ENCODE measurements at places on chromosomes 5 and 9.

DNA sequence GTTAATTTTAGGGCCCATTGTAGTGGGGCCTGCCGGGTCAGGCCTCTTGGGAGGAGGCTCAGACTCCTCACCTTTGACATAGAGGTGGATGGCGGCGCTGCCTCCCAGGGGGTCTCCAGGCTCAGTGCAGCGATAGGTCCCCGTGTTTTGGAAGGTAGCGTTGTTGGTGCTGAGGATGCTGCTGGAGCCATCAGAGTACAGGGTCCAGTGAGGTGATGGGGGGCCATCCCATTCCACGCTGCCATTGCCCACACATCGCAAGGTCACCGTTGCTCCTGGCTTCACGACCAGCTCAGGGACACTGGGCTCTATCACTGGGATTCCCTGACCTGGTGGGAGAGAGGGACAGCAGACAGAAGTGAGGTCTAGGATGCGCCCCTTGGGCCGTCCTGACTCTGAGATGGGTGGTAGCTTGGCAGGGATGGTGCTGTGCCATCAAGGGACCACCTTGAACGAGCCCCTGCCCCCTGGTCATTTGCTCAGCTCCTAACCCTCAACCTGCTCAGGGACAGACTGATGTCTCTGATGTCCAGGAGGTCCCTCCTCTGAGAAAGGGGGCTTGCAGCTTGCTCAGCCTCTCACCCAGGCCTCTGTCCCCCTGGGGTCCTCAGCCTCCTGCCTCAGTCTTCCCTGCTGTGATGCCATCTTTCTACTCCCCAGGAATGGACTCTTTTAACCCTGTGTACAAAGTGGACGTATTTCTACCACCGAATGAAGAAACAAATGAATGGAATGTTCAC lies 5.5 kb downstream of the CSF1R start:
- no peak for DNase-seq

GRCh38 chr5:139481580-139482049 lies 943 bp downstream of the STING1 start:
- DNase-seq: no peak

GRCh38 chr9:93230601-93231000 lies 46.7 kb downstream of the WNK2 start:
- DNase-seq: no peak

- DNase-seq: no peak
Observed at GRCh38 chr5:90551376-90551775, 7.2 kb upstream of the ADGRV1 start.

- no peak for DNase-seq
Observed at GRCh38 chr9:91179237-91180138, 182.2 kb downstream of the AUH start.

DNA sequence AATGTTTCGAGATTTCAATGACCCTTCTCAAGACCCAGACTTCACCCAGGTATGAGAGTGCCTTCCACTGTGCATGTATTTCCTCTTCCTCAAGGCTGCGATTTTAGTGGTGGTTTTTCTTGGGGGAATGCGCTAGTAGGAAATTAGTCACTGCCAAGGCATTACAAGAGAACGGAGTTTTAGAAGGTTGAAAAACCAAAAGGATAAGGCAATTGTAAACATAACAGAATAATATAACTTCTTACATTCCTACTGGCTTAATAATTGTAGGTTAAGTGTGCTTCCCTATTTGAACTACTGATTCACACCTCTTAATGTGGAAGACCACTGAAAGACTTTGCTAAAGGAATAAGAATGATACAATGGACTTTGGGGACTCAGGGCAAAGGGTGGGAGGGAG lies 38.9 kb downstream of the ACO1 start:
- DNase-seq: no peak

- no peak for DNase-seq
Observed at GRCh38 chr9:29637471-29638237, 2064.4 kb upstream of the C9orf72 start.

DNA sequence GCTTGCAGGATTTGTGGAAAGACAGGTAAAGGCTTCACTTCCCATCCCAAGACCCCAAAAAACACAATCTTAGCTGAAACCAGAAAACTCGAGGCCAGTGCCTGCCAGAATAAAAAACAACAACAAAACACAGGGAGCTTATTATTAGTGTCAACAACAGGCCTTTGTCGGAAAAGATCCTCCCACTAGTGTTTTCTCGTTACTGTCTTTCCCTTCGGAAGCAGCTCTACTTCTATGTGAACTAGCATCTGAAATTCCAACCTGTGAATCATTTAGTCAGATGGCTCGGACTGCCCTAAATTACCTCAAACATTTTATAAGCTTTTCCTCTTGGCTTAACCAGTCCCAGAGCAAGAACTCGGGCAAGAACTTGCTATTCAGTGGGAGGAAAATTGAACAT lies 122.2 kb upstream of the GNA14 start:
- no peak for DNase-seq

GRCh38 chr9:76592974-76593347 lies 134.0 kb downstream of the GCNT1 start:
- no peak for DNase-seq

DNA sequence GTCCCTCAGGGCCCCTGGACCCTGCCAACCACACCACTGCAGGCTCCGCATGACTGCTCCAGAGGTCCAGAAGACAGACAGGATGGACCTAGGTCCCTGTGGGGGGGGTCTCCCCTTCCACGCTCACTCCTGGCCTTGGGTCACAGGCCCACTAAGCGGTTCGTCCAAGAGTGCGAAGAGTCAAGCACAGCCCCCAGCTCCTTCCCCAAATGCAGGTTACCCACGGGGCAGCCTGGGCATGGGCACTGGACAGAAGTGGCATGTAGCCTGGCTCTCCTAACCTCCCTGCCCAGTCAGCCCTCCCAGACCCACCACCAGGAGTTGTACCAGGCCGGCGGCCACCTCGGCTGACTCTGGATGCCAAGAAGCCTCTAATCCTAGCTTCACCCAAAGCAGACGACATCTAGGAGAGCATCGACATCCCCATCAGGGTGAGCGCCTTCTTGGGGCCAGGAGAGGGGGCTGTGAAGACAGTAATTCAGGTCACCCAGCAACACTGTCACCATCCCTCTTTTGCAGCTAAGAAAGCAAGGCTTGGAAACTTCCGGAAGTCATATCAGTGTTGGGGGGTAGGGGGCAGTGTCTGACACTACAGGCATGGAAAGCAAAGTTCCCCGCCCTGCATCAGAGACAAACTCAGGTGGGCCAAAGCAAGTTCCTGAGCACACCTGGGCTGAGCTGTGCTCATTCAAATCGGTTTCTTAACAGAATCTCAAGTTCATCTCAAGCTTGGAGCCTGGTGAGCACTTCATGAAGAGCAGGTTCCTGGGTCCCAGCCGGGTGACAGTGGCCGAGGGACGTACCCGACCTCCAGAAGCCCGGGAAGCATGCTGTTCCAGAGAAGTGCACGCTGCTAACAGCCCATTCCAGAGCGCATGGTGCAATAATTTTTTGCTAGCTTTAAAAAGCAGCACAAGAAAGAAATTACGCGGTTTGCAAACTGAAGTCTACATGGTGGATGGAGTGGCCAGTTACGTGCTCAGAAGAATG lies 68.7 kb downstream of the SEMA4D start:
- DNase-seq: peak; percentile 49

- no peak for DNase-seq
Observed at GRCh38 chr5:128353441-128354107, 184.5 kb downstream of the FBN2 start.

- DNase-seq: no peak
Observed at GRCh38 chr5:77743181-77743580, 33.0 kb downstream of the TBCA start.

DNA sequence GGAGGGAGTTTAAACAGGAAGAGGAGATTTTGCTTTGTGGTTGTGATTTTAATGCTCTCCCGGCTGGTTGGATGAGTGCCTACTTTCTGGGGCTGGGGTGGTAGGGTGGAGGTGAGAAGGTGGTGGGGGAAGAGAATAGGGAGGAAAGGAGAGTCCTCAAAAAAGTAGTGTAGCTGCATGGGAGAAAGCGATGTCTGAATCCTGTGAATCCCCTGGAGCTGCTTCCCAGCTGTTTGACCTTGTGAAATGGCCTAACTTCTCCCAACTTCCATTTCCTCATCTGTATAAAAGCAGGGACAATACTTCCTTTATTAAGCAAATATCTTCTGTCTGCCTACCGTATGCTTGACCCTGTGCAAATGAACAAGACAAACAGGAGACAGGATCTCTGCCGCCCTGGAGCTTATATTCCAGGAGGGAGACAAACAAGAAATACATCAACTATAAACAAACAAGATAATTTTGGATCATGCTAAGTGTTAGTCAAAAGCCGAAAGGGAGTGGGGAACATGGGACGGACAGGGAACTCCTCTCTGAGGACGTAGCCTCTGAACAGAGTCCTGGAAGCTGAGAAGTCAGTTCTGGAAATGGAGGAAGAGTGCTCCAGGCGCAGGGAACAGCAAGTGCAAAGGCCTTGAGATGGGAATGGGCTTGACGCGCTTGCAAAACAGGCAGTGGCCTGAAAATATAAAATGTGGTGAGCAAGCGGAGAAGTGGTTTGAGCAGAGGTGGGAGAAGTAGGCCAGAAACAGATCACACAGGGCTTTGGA lies 103.5 kb downstream of the SPRY4 start:
- DNase-seq: no peak

DNA sequence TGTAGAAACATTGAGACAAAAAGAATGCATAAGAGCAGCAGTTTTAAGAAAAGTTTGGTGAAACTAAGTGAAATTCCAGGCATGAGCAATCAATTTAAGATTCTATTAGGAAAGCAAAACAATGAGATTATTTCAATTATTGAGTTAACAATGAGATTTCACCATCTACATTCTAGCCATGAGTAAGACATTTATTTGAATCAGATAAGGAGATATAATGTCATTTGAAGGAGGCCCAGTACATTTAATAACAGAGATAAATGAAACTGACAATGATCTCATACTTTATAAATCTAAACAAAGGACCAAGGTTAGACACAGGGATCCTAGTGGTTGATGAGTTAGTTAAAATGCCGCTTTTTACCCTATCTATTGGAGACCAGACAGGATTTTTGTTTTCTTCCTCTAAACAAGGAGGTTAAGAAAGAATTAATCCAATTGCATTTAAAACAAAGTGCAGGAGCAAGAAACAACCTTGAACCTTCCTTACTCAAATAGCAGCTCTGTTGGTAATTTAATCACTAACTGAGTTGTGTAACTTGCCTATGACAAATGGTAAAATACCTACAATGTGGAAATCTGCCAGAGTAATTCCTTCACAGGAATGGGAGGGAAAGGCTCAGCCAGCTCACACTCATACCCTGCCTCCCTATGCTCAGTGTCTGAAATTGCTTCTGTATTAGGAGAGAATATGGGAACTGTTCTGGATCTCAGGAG lies 103.5 kb upstream of the NR3C1 start:
- no peak for DNase-seq

DNA sequence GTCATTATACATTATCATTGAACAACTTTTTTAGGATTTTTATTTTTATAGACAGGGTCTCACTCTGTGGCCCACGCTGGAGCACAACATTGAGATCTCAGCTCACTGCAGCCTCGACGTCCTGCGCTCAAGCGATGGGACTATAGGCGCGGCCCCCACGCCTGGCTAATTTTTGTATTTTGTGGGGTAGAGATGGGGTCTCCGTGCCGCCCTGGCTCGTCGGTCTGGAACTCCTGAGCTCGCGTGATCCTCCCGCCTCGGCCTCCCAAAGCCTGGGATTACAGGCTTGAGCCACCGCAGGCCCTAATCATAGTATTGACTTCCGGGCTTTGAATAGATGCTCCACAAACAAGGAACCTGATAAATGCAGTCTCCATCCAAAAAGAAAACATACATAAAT lies 1.4 kb upstream of the EDF1 start:
- DNase-seq: no peak

- DNase-seq: peak; percentile 23
Observed at GRCh38 chr9:96383165-96383942, at the start of gene SLC35D2. TSS of gene SLC35D2 (minus strand) at chr9:96383711. CDS start at chr9:96383634, 77 bp downstream.

- no peak for DNase-seq
Observed at GRCh38 chr5:171168171-171168570, 140.9 kb upstream of the TLX3 start.

- no peak for DNase-seq
Observed at GRCh38 chr5:34667705-34668104, 11.6 kb downstream of the RAI14 start.

- no peak for DNase-seq
Observed at GRCh38 chr5:3049261-3049660, 297.8 kb upstream of the IRX2 start.

DNA sequence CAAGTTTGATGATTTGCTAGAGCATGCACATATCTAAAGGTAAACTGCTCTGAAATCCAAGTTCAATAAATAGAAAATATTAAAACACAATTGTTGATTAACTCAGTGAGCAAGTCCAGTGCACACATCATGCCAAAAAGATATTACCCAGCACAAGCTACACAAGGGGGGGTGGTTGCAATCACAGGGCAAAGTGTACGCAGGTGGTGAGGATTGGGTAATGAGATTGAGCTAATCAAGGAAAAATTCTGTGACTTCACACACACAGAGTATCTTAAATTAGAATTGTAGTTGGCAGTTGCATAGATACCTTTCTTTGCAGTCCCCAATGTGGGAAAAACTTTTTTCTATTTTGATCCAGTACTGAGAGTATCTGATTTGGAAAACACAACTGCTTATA lies 156.1 kb upstream of the NTRK2 start:
- no peak for DNase-seq

DNA sequence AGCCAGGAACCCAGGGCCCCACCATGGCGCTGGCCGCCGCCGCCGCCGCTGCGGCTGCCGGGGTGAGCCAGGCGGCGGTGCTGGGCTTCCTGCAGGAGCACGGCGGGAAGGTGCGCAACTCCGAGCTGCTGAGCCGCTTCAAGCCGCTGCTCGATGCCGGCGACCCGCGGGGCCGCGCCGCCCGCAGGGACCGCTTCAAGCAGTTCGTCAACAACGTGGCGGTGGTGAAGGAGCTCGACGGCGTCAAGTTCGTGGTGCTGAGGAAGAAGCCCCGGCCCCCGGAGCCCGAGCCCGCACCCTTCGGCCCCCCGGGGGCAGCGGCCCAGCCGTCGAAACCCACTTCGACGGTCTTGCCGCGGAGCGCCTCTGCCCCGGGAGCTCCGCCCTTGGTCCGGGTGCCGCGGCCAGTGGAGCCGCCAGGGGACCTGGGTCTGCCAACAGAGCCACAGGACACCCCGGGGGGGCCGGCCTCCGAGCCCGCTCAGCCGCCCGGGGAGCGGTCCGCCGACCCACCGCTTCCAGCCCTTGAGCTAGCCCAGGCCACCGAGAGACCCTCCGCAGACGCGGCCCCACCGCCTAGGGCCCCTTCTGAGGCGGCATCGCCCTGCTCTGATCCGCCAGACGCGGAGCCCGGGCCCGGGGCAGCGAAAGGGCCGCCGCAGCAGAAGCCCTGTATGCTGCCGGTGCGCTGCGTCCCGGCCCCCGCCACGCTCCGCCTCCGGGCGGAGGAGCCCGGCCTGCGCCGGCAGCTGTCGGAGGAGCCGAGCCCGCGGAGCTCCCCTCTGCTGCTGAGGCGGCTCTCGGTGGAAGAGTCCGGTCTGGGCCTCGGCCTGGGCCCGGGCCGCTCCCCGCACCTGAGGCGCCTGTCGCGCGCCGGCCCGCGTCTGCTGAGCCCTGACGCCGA lies 749 bp downstream of the SOWAHA start:
- no peak for DNase-seq

Measured in stimulated activated naive CD8-positive, alpha-beta T cell treated with anti-CD3 and anti-CD28 coated beads, Interleukin-15, Interleukin-2, amounts not matched to agents 100 U/mL and 50 U/mL, for 24 hours (primary cell).